ENCODE measurements at places on chromosomes 12 and 14. TPM values are rescaled to one million over a fixed set of nuclear protein-coding genes. Genes with fewer than 3 reads are reported as not detected.

DNA sequence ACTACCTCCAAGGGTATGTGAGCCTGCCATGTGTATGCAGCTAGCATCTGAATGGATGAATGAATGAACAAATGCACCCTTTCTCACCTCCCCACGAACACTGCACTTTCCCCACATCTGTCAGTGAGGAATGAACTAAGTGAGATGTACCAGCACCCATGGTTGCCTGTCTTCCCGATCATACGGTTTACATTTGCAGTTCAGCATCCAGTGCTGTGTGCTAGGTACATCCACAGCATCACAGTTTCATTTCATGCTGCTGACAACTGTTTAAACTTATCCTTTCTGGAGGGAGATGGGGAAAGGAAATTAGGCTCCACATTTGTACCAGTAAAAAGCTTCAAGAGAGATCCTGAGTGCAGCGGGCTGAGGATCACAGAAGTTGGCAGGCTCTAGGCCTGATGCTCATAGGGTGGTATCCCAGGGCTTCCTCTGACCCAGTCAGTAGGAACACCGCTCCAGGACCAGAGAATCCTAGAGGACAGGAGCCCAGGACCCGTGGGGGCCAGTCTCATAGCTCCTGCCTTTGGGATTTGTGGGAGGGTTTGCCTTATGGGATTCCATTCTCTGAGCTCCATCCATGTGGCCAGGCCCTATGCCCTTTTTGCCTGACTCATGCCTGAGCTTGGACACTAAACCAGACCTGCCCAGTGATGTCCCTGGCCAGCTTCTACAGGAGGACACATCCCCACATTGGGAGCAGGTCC is 294.5 kb downstream of the CACNA1C start:
- H3K27ac ChIP-seq: no peak overlapping the region
- no peaks in the 10 kb centered on the region for H3K4me1 ChIP-seq

- no peak for DNase-seq
- peaks cover 11% of the 10 kb centered on the region for H3K27me3 ChIP-seq
- no peak overlapping the region for H3K27ac ChIP-seq
- H3K4me3 ChIP-seq: no peak overlapping the region
Measured at GRCh38 chr14:99883866-99884650, 90.8 kb downstream of the EML1 start.

GRCh38 chr12:89016970-89017778 is 335.1 kb downstream of the DUSP6 start:
- H3K36me3 ChIP-seq: no peaks in the 10 kb centered on the region
- H3K4me1 ChIP-seq: peaks cover 7% of the 10 kb centered on the region
- peaks cover 12% of the 10 kb centered on the region for H3K27me3 ChIP-seq
- H3K4me3 ChIP-seq: no peak overlapping the region
- no peak for DNase-seq
- H3K27ac ChIP-seq: no peak overlapping the region

The DPF3 gene
- total RNA-seq: 0.24 TPM

- DNase-seq: no peak
- H3K4me1 ChIP-seq: peaks cover 73% of the 10 kb centered on the region
Measured at GRCh38 chr14:92666251-92666650, 82.2 kb downstream of the LGMN start.

Data from activated CD4-positive, alpha-beta memory T cell treated with anti-CD3 and anti-CD28 coated beads for 36 hours (primary cell).